Fibroblast of mammary gland (primary cell): ENCODE measurements at places on chromosomes 11 and 22.

GRCh38 chr11:114058026-114058706, 1.3 kb upstream of the ZBTB16 start:
- peak; percentile 63 for DNase-seq

DNA sequence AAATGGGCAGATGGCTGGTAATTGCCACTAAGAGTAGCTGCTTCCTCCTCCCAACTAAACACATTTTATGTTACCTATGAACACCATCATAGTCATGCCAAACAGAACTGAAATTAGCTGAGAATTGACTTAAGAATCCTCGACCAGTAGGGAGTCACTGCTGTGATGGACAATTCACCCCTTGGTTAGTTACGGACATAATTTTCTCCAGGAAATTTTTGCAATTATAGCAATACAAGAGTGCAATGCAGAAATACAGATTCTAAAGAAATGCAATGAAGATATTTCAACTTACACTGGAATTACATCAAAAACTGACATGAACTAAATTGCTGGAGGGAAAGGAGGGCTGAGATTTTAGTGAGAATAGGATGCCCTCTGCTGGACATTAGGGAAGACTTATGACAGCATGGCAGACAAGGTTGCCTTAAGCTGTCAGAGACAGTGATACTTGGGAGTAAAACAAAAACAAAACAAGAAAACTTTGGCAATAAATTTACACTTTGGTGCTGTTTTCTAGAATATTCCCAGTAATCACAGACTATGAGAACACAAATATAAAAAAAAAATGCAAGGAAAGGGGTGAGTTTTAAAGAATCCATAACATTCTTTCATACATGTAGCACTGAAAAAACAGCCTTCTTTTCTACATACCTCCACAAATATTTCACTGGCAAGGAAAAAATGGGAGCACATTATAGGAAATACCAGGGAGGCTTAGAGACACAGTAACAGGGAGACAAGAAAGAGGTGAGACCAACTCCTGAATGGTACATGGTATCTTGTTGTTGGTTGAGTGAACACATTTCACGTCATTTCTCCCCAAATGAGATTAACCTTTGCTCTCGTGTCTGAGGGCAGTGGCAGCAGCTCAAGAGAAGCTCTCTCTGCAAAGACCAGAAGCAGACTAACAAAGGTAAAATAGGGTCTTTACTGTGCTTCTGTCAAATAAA, 11.2 kb upstream of the PPP2R1B start:
- peak; percentile 82 for DNase-seq

- peak; percentile 16 for DNase-seq
Observed at GRCh38 chr11:129930296-129930695, 34.9 kb upstream of the NFRKB start.

GRCh38 chr11:2468363-2469235, 23.8 kb downstream of the KCNQ1 start:
- DNase-seq, result no peak

- DNase-seq, result no peak
Observed at GRCh38 chr22:49677495-49677889, 150.2 kb downstream of the BRD1 start.
